ENCODE measurements at places on chromosomes 4 and X.
A peak's percentile ranks its signal among the peaks of the same experiment; 100 is the strongest.

- DNase-seq: no peak
These were observed 28.5 kb downstream of the UTP14A start for GRCh38 chrX:129934461-129934860.

DNA sequence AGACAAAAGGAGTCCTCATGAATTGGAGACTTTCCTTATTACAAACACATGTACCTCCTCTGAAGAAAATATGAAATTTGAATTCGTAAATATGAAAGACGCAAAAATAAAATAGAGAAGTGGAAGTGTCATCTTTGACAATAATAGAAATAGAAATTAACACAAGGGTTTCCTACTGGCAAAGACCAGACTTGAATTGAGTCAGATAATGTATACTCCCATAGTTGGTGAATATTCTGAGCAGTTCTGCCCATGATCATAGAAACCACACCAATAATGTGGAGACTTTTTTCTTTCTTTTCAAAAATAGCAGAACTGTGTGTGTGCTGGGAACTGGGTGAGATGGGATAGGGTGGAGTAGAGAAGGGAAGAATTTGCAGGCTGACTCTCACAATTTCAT lies 277.7 kb upstream of the TET2 start:
- DNase-seq: no peak

DNA sequence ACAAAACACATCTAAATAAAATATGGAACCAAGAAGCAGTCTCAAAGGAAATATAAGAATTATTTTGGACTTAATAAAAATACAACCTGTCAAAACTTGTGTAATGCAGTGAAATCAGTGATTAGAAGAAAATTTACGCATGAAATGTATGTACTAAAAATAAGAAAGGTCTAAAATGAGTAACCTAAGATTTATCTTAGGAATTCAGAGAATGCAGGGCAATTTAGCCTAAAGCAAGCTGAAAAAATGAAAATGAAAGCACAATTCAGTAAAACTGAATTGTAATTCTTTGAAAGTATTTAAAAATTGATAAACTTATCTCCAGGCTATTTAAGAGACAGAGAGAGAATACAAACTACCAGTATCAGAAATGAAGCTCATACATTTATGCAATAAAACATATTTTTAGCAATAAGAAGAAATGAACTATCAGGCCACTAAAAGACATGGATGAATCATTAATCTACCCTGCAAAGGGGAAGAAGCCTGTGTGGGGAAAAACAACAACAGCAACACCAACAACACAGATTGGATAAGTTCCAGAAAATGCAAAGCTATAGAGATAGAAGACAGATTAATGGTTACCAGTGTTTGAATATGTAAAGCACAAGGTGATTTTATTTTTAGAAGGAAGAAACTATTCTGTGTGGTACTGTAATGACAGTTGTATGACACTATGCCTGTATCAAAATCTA lies 442.0 kb upstream of the ADGRL3 start:
- DNase-seq: no peak

GRCh38 chr4:57220734-57221133 lies 110.5 kb upstream of the IGFBP7 start:
- no peak for DNase-seq

DNA sequence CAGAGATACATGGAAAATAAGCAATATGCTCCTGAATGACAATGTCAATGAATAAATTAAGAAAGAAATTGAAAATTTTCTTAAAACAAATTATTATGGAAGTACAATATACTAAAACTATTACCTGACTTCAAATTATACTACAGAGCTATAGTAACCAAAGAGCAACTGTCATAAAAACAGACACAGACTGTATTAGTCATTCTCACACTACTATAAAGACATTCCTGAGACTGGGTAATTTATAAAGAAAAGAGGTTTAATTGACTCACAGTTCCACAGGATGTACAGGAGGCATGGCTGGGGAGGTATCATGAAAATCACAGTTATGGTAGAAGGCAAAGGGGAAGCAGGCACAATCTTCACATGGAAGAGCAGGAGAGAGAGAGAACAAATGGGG lies 60.0 kb upstream of the CYSLTR1 start:
- no peak for DNase-seq

- DNase-seq: no peak
These were observed 1.5 kb downstream of the ITM2A start for GRCh38 chrX:79365591-79365990.

- no peak for DNase-seq
These were observed 166.6 kb upstream of the RAPGEF2 start for GRCh38 chr4:158936238-158936637.

- DNase-seq: no peak
These were observed 128.2 kb downstream of the C4orf51 start for GRCh38 chr4:145808021-145808650.

- peak; percentile 16 for DNase-seq
These were observed 39.2 kb downstream of the COPS4 start for GRCh38 chr4:83074086-83074704.

GRCh38 chr4:75939890-75940691 lies 722 bp downstream of the NAAA start:
- DNase-seq: no peak

- DNase-seq: no peak
These were observed 53.4 kb downstream of the CD99L2 start for GRCh38 chrX:150845091-150845490.

DNA sequence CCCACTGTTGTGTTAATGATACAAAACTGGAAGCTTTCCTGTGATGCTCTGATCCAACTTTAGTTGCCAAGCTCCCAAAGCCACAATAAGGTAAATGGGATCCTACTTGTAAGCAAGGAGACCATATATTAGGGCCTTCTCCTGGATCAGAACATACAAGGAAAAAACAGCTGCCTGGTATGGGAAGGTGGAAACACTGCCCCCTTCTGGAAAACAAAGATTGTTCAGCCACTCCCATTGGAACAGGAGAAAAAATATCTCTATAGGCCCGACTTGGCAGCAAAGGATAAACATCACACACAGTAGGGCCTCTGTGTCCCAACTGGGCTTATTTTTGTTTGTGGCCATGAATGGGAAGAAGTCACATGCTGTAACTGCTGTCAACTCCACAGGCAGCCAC lies 166.5 kb downstream of the TBX22 start:
- no peak for DNase-seq

DNA sequence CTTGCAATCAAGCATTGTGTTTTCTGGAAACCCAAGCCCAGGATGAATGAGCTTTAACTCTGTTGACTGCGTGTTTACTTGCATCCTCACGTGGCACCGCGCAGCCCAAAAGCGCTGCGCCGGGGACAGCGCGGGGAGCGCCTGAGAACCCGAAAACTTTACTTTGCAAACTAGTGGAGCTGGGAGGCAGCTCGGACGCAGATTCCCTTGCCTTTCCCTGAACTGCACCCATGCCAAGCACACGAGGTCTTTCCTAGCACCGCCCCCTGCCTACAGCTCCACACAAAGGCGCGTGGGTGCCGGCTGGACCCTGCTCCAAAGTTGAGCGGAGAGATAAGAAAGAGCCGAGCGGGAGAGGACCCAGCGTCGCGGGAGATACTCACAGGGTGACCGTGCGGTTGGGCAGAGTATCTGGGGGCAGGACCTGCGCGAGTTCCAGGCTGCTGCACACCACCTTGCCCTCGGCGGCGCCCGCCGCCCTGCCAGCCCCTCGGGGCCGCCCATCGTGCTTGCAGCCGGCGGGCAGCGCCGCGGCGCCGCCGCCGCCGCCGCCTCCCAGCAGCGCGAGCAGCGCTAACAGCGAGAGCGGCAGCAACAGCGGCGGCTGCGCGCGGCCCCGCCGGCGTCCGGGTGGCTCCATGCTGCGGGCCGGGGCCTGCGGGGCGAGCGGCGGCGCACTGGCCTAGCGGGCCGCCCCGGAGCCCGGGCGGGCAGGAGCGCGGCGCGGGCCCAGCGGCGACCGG lies 550 bp downstream of the ADGRA3 start:
- no peak for DNase-seq

DNA sequence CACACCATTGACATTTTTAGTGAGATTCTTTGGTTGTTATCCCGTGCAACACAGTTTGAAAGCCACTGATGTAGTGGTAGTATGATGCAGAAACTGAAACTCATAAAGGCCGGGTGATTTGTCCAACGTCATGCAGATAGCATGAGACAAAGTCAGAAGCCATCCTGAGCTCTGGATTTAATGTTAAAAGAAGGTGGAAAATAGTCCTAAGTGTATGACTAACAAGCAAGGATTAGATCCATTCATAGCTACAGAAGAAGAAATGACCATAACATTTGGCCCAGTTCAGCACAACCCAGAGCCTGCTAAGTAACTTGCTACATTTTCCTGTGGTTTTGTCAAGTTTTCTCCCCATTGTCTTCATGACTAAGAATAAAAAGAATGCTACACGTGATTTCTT lies 142.4 kb downstream of the AMELX start:
- no peak for DNase-seq

DNA sequence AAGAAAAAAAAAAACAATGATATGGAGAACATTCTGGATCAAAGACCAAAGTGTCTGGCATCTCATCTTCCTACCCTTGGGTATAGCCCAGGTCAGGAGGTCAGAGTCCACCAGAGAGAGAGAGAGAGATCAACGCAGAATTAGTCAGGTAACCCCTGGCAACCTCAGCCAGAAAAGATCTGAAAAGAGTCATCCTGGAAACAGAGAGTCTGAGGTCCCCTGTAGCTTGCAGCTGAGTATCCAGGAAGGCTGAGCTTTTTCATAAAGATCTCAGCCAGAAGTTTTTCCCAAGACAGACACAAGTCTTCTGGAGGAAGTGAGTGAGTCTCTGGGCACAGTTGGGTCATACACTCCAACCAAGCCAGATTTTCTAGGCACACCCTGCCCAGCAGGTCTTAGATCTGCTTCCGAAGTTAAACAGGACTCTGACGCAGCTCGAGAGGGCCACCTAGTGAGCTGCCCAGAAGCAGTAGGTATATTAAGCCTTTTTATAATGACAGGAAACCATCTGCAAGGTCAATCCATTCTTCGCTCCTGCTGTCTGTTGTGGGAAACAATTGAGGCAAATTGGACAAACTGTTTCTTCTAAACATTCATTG lies 35.7 kb downstream of the ACE2 start:
- no peak for DNase-seq

DNA sequence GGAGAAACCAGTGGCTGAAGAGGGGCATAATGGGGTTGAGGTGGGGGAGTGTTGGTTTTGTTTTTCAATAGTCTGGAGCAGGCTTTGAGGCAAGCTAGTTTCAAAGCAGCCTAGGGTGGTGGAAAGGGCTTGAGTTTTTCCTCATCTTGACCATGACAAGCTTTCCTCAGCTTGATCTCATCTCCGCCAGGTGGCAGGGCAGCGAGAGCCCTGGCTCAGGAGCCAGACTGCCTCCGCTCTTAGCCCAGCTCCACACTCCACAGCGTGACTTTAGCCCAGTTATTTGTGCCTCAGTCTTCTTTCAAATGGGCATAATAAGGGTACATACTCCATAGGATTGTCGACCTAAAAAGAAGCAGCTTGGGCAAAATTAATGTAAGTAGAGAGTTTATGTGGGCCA lies 29.9 kb upstream of the SOWAHD start:
- DNase-seq: no peak

DNA sequence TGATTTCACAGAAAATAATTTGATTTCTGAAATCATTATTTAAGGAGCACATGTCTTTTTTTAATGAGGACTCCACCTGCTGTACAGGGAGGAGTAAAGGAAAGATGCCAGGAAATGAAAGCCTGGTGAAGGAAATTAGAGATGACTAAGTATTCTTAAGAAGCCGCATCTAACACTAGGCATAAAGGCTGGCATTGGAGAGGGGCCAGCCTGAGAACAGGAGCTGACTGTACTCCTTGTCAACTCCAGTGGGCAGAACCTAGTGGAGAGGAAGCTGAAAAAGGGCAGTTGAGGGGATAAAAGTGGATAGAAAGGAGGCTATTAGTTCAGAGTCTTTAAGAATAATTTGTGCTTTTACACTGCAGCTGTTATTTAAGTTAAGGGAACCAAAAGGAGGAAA lies 393.0 kb downstream of the PPP1R2C start:
- no peak for DNase-seq

DNA sequence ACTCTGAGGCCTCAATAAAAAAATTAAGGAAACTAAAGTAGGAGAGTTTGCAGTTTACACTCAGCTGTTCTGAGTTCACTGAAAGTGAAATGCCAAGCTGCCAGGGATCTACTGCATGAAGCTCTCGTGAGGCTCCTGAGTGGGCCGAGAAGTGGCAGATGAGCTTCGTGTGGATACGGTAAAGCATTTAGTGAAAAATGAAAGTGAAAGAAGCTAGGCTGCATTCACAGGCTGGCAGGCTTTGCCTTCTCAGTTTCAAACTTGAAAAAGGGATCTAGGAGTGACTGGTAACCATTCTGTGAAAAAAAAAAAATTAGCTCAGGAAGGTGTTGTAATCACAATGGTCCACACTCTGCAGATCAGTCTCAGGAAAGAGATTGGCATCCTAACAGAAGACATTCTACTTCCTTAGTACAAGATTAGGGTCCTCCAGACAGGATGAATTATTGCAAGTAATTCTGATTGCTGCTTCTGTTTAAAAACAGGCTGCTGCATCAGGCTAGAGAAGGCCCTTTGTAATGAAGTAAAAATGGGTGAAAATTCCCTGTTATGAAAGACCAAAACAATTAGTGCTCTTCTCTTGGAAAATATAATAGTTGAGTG lies 679.9 kb downstream of the RPA4 start:
- no peak for DNase-seq

DNA sequence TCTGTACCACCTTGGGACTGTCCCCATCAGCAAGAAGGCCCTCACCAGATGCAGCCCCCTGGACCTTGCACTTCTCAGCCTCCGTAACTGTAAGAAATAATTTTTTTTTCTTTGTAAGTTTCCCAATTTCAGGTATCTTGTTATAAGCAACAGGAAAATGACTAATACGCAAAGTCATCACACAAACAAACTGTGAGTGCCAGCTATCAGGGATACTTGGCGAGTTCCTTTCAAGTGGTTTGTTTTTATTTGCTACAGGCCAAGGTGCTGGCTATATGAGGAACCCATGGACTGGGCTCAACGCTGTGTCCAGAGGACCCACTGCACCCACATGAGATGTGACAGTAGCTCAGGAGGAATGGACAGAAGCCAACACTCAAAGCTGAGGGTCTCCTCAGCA lies 11.5 kb upstream of the GPM6B start:
- no peak for DNase-seq

DNA sequence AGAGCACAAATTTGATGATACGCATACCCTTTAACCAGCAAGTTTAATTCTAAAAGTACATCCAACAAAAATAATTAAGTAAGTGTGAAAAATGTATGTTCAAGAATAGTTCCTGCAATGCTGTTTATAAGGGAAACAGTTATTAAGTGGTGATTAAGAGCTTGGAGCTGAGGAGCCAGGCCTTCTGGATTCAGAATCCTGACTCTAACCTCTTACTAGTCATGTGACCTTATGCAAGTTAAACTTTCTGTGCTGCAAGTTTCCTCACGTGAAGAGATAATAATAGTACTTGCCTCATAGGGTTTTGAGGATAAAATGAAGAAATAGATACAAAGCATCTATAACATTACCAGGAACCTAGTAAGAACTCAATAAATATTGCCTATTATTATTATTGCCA lies 77.7 kb downstream of the FAM13A start:
- DNase-seq: no peak

- DNase-seq: no peak
These were observed 82.4 kb upstream of the ADGRG2 start for GRCh38 chrX:19204636-19205035.

Data from stimulated activated CD4-positive, alpha-beta T cell treated with anti-CD3 and anti-CD28 coated beads, Interleukin-1b, Interleukin-23, amount 100 ng/mL, for 1 hour (primary cell).